ENCODE measurements at places on chromosomes 7 and 10.

- DNase-seq = no peak
These were observed 20.8 kb downstream of the RALA start for GRCh38 chr7:39644170-39644569.

DNA sequence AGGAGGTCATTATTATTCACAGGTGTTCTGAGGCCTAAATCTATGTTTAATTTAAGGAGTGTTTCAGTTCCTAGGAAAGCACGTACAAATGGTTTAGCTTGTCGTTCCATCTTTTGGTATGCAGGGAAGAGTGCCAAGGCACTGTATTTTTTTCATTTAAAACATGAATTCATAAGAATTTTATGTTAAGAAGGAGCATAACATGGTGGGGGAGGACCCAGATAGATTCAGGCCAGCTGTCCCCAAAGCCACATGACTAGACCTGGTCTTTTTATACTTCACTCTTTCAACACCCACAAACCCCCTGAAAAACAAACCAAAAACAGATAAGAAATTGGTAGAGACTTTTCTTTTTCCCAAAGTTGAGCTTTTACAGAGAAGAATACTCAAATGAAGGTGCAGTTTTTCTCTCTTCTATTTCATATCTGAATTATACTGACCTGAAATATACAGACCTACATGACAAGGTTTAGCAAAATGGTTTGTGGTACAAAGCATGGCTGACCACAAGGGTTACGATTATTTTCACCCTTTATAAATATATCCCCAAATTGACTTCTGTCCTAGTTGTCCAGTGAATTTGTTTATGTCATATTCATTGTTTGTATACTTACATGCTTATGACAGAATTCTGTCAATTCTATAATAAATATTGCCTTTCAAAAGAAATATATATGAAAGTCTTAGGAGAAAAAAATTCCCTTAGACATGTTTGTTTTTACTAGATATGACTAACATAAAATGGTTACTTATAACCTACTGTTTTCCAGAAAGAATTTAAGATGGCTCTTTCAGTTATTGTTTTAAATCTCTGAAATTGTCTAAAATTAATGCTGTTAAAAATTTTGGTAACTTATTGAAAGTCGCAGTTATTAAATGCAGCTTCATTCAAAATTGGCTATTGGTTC is 71.3 kb downstream of the AP3M1 start:
- DNase-seq = peak; percentile 28

GRCh38 chr10:75508239-75508813 is 76.9 kb downstream of the LRMDA start:
- DNase-seq = no peak

- no peak for DNase-seq
These were observed 95.0 kb upstream of the SDK1 start for GRCh38 chr7:3206101-3206500.

DNA sequence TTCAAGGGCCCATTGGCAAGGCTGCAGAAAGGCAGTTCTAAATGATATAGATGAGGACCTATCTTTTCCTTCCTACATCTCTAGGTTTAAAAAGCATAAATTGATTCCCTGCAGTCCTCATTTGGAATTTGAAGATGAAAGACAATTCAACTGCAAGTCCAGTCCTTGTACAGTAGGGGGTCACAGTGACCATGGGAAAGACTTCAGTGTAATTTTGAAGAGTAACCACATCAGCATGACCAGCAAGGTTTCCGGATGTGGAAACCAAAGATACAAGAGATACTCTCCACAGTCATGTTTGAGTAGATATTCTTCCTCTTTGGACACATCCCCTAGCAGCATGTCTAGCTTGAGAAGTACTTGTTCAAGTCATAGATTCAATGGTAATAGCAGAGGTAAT is 539.3 kb upstream of the TEX47 start:
- DNase-seq = no peak

DNA sequence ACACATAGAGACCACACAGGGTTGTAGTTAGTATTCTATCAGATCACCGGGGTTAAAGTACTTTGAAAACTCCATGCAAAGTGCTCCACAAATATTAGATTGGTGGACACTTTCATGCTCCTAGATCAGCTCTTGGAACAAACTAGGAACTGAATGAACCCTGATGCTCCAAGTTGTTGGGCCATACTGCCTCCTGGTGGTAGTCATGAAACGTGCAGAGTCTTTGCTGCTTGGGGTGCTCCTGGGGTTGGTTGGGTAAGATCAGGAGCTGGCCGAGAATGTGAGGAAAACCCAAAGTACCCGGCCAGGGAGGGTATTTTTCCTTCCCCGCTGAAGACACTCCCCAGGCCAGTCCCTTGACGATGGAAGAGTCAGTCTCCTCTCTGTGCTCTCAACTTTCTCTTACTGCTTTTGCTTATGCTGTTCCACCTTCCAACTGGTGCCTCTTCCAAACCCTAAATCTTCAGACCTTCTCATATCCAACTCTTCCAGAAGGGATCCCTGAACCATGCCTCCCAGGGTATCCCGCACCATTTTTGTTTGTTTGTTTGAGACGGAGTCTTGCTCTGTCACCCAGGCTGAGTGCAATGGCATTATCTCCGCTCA is 918 bp upstream of the RPEL1 start:
- DNase-seq = peak; percentile 73

DNA sequence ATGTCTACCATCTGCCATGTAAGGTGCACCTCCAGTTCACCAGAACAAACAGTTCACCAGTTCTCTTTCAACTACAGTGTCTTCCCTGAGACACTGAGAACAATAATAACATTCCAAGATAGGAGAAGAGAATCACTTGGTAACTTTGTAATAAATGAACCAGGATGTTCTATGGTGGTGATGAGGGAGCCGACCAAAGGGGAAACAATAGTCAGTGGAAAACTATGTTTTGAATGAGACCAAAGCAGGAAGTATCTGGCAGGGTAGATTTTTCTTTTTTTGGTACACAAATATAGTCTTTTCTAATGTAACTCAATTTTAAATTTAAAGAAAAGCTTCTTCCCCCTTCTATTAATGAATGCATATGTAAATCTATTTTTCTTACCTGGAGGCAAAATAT is 20.0 kb downstream of the HYAL4 start:
- DNase-seq = no peak
